ENCODE measurements at places on chromosomes 3 and 15.
A peak's percentile ranks its signal among the peaks of the same experiment; 100 is the strongest.

GRCh38 chr3:123914829-123915228, 30.7 kb upstream of the MYLK start:
- ATAC-seq = no peak

DNA sequence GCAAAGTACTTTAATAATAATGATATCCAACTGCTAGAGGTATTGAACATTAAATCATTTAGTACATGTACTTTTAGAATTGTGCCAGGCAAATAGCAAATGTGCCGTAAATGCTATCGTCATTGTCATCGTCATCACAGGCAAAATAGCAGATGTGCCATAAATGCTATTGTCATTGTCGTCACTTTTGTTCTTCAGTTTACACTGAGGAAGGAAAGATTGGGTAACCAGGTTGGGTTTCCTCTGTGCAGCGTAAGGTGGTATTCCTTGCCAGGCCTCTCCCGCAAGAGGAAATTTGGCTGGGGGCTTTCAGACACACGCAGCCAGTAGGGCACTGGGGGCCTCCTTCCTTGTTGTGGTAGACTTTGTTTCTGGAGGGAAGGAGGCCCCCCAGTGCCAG, 26.4 kb downstream of the ABHD17C start:
- ATAC-seq = no peak

GRCh38 chr3:188956839-188957489, 214.8 kb upstream of the TPRG1 start:
- ATAC-seq = peak; percentile 59

DNA sequence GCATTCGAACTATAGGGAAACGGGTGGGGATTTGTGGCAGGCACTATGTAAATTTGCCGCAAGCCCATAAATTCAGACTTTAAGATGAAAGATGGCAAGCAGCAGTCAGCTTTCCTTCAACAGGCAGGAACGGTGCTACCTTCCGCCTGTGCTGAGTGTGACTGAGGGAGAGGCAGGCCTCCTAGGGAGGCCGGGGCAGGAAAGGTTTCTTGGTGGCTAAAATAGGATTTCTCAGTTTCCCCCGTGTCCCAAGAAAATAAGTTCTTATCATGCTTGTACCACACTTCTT, 12.5 kb downstream of the FLNB start:
- ATAC-seq = peak; percentile 5

DNA sequence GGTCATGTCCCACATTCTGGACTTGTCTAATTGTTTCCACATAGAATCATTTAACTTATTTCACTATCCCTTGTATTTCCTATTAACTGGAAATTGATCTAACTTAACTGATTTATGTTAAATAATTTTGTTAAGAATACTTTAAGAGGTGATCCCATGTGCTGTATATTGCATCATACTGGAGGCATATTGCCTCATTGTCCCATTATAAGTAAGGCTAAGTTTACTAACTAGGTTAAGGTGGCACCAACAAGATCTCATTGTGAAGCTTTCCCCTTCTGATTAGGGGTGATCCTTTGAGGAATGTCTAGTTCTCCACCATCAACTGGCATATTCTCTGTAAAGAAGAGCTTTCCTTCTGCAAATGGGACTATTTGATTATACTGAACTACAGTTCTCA, 24.4 kb downstream of the MAP1A start:
- ATAC-seq = no peak

DNA sequence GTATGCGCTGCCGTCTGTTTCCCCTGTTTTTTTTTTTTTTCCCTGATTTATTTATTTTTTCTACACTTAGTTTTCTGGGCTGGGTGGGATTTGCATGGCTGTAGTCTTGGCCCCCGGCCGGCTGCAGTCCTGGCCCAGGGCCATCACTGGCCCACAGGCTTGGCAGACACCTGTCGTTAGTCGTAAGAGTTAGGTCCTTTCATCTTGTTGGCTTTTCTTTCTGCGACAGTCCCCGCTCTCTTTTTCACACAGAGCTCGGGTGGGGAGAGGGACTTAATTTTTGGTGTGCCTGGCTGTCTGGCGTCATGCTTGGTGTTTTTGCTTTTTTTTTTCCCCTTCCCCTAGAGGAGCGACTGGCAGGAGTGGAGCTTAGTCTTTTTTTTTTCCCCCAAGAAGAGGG, 183.4 kb downstream of the KLF13 start:
- ATAC-seq = no peak

- no peak for ATAC-seq
These were observed 610.7 kb downstream of the FOXP1 start for GRCh38 chr3:70972855-70973254.

DNA sequence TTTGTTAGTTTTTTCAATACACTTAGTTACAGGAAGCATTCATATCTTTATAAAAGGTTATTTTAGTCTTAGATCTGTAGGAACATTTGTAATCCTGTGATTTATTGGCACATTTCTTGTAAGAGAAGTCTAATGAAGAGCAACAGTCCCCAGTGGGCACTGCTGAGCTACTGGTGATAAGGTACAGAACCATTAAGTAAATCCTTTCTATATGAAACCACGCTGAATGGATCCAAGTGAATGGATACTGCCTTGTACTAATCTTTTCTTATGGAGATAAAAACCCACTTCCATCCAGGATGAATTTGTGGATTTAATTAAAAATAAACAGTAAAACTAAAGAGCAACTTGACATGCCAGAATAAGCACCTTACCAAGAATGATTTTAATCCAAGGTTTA, 64.0 kb downstream of the SHQ1 start:
- ATAC-seq = no peak

GRCh38 chr15:97783240-97783639, 177.3 kb upstream of the ARRDC4 start:
- ATAC-seq = no peak

DNA sequence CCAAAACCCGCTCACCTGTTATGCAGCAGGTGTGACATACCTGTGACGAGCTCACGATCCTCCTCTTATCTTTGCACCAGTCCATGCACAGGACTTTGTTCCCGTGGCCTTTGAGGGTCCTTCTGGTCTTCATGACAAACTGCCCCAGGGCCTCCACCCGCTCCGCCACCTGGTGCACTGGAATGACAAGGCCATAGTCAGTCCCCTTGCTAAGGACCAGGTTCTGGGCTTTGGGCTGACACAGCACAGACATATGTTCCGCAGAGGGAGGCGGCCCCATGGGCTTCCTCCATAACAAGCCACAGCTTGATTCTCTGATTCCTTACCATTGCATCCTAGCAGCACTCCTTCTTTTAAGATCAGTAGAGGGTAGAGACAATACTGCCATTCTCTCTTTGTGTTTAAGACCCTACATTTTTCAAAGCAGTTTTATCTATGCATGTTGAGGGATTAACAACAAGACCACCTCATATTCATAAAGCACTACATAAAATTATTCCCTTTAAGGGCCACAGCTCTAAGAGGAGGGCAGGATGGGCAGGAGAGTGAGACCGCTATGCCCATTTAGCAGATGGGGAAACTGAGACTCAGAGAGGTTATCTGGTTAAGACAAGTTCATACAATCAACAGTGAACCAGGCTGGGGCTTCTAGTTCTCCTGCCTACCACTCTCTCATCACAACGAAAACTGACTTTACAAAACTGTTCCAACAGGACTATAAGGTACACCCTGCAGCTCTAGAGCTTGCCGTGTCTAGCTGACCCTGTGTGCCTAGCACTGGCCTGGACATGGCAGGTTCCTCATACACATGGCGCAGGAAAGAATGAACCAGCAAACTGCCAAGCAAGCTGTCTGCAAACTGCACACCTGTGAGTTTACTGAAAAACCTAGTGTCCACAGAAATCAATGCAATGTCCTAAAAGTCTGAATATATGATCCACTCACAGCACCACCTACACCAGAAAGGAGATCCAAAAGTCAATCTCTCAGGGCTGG, 37.0 kb downstream of the GNB5 start:
- no peak for ATAC-seq

GRCh38 chr3:149541091-149541491, 66.6 kb downstream of the TM4SF4 start:
- ATAC-seq = peak; percentile 39

GRCh38 chr3:195017151-195017550, 253.8 kb downstream of the XXYLT1 start:
- ATAC-seq = no peak

DNA sequence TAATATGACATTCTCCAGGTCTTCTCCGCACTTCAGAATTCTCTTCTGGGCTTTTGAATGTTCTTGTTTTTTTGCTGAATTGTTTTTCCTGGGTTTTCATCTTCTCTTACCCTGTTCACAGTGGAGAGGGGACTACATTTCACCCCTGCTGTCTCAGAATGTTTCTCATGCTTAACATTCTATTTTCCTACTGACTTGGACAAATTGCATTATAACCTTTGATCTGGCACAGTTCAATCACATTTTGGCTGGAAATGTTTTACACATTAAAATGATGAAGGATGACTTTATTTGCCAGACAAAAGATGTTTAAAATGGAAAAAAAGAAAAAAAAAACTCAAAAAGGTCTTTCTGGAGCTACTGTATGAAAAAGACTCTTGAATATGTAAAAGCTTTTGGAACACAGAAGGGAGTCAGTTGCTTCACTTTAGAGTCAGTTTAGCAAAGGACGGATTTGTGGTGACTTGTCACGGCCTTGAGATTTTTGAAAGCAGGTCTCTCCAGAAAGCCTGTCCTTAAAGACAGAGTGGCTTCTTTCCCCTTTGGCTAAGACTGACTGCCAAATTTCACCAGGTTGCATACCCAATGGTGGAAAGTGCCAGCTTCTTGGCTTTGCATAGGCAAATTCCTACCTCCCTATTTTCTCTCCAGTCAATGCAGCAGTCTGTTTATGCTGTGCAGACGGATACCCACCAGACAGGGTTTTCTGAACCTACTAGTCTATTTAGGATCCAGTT, 401.0 kb upstream of the TBL1XR1 start:
- peak; percentile 45 for ATAC-seq

- ATAC-seq = no peak
These were observed 41.4 kb downstream of the OSTN start for GRCh38 chr3:191240486-191240885.

DNA sequence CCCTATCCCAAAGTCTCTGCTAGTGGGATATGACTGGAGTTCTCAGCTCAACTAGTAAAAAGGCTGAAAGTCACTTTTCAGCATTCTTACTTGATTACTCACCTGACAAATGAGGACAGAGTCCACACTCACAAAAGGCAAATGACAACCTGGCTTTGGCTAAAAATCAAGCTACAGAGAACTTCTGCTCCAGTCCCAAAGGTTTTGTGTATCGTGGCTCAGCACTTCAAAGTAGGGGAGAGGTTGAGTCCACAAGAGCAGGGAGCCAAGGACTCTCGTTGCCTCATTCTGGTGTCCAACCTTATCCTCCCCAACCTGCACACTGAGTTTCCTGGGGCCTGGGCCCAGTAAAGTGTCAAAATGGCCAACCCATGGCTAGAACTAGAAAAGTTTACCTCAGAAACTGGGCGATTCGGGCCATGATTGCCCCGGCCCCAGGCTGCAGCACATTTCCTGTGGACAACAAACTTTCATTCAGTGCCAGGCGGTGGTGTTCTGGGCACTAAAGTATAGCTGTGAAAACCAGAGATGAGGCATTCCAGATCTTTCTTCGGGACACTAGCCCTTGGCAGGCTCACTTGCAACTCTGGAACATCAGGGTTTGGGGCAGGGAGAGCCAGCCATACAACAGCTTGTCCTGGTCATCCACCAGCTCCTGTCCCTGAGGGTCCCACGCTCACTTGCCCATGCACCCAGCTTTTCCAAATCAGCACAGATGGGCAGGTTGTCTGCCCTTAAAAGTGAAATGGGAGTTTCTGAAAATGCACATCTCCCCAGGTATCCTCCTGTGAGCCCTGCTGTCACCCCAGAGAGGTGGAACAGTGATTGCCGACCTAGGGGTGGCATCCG, 3.1 kb downstream of the ACAA1 start:
- no peak for ATAC-seq

GRCh38 chr3:118641608-118642007, 393.0 kb downstream of the IGSF11 start:
- peak; percentile 58 for ATAC-seq

- ATAC-seq = peak; percentile 99
These were observed 26.2 kb downstream of the MAP4 start for GRCh38 chr3:47989981-47990440.

- ATAC-seq = peak; percentile 32
These were observed 27.1 kb upstream of the PIK3CB start for GRCh38 chr3:138861798-138862197.

GRCh38 chr3:8780279-8780678, 10.9 kb upstream of the OXTR start:
- no peak for ATAC-seq

DNA sequence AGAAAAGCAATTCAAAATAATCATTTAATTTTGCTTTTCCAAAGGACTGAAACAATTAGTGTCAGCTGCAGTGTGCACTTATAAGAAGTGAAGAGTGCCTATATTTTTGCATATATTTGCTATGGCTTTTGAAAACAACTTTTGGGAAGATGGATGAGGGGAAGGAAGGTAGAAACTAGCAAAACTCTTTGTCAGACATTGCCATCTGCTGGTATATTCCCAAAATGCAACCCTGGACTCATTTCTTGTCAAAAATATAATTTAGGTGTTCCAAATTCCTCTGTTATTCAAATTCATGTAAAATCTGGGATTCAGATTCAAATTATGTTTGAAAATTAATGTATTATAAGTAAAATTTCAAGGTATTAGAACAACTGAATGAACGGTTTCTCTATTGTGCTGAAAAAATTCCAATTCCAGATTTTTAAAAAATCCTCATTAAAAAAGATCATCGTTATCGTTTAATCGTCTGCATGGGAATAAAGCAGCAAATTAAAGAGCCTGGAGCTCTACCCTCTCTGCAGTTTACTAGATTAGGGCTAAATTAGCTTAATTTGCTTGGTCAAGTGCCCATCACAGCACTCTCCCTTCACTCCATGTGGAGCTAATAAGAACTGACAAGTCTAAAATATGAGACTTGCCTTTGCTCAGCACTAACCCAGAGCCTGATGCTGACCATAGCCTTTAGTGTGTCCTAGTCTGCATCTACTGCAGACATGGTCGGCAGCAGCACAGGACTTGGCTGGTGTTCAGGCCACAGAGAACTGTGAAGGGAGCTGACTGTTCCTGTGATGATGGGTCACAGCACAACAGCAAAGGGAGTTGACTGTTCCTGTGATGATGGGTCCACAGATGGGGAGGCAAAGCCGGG, 67.9 kb upstream of the MITF start:
- peak; percentile 77 for ATAC-seq

DNA sequence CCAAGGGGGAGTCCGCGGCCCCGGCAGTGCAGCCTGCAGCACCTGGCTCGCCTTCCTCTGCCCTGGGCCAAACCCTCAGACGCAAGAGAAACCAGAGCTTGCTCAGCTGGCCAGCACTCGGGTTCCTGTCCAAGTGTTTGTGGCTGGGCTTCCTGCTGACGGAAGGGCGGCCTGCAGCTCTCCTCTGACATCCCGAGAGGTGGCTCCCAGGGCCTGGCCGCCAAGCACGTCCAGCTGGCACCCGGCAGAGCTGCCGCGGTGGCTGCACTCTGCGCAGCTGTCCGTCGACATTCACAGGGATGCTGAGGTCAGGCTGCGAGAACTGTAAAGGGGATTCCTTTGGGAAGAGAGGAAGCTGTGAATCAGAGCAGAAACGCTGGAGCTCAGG, 85.6 kb downstream of the CPN2 start:
- ATAC-seq = peak; percentile 90

- peak; percentile 67 for ATAC-seq
These were observed 2.8 kb downstream of the MAP4 start for GRCh38 chr3:48013288-48013980.

GRCh38 chr15:90818251-90819210, 49.9 kb upstream of the FURIN start:
- ATAC-seq = peak; percentile 39
